ENCODE measurements at places on chromosomes 7 and 10. TPM values are rescaled to one million over a fixed set of nuclear protein-coding genes. Genes with fewer than 3 reads are reported as not detected.

- DNase-seq = no peak
These were observed 284.2 kb downstream of the MTERF1 start for GRCh38 chr7:91596287-91596686.

- DNase-seq = peak; percentile 33
These were observed 23.6 kb downstream of the TSPAN15 start for GRCh38 chr10:69474742-69475432.

- DNase-seq = peak; percentile 82
These were observed 1154.8 kb downstream of the GATA3 start for GRCh38 chr10:9209105-9209798.

GRCh38 chr7:137074391-137075030 lies 206.1 kb downstream of the CHRM2 start:
- no peak for DNase-seq

GRCh38 chr10:33094263-33095051 lies 136.4 kb upstream of the ITGB1 start:
- DNase-seq = no peak

- no peak for DNase-seq
These were observed 419.0 kb upstream of the GALNT17 start for GRCh38 chr7:70712942-70713341.

DNA sequence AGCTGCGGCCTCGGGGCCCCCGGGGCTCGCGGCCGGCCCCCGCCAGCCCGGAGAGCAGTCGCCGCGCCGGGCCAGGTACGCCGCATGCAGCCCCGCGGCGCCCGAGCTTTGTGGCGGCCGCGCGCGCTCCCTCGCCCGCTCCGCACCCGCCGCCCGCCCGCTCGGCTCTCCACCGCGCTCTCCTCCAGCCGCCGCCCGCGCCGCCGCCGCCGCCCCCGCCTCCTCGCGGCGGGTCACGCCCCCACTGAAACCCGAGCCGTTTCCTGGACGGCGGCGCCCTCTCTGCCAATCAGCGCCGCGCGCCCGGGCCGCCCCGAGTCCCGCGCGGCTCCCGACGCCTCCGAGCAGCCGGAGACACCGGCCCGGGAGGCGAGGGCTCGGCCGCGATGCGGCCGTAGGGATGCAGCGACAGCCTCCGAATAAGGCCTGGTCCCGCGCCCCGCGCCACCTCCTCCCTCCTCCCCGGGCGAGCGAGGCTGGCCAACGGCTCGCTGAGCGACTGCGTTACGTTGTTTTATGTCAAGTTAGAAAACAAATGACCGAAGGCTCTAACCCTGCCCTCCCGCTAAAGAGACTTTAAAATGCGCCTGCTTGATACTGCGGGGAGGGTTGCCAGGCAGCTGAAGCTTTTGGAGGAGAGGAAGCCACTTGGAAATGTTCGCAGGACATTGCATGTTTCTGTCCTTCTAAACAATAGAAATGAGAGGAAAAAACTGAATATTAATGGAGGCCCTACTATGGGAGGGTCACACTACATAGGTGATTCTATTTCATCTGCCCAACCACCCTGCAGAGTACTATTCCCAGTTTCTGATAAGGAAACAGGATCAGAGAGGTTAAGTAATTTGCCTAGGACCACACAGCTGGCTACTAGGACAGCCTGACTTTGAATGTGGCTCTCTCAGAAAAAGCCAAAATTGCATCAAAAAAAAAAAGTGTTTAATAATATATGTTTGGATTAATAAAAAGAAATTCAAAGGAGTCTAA lies at the start of gene FGFR2:
FGFR2 (minus strand) TSS at position 182 of the 987 bp plus-strand sequence. CDS start 4,627 bp downstream, outside the sequence.
- DNase-seq = peak; percentile 73

- no peak for DNase-seq
These were observed 16.0 kb downstream of the HDAC9 start for GRCh38 chr7:18511351-18512140.

The INMT gene
- not detected for total RNA-seq

DNA sequence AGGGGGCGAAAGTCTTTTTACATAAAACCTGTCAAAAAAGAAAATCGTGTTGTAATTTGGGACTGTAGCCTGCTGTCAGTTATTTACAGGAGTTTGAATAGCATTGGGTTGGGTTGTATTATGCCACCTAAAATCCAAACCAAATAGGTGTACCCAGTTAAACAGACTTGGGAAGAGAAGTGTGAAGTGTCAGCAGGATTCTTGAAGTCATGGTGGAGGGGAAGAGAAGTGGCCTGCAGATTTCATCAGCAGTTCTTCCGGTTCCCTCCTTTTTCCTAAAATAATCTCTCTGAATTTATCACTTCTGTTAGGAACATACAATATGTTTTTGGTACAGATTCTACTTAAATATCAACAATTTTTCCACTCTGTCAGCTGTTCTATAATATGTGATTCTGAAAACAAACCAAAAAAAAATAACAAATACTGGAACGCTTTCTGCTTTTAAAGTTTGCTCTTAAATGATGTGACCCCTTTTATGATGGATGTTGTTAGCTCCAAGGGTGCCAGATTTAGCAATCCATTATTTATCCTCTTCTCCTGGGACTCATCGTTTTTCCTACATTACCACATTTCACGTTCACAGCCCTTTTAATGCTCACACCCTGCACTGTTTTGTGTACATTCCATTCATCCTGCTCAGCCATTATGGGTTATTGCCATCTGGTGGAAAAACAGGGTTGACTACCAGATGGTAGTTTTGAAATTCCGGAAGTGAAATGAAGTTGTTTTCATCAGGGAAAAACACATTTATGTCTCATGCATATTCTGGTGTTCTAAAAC lies 18.7 kb upstream of the ARHGAP12 start:
- DNase-seq = peak; percentile 83

The UCMA gene
- total RNA-seq = not detected

The LRRC61 gene
- 0.39 TPM for total RNA-seq

GRCh38 chr10:132158122-132158741 lies 28.5 kb upstream of the DPYSL4 start:
- DNase-seq = no peak

- no peak for DNase-seq
These were observed 103.0 kb downstream of the CNOT4 start for GRCh38 chr7:135406918-135407317.

- peak; percentile 63 for DNase-seq
These were observed 208.1 kb upstream of the TCF7L2 start for GRCh38 chr10:112741830-112742402.

The FLNC gene
- total RNA-seq = 81.8 TPM

GRCh38 chr7:154905146-154905545 lies 97.8 kb downstream of the PAXIP1 start:
- no peak for DNase-seq

- DNase-seq = no peak
These were observed 8.8 kb downstream of the PHYH start for GRCh38 chr10:13291061-13291460.

GRCh38 chr7:16619979-16620408 lies 25.6 kb downstream of the ANKMY2 start:
- DNase-seq = no peak

DNA sequence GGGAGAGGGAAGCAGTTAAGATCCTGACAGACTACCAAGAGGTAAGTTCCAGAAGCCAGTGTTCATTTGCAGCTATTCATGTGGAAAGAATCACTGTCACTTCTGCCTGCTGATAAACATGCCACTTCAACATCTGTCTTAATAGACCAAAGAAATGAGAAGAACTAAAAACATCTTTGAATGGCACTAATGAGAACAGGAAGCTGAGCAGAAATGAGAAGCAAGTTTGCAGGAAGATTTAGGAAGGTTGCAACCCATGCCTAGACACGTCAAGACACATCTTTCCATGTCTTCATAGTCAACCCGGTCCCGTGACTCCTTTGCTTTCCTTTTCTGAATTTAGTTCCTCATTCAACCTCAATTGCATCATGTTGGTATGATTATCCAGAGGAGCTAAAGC lies 180.0 kb downstream of the PDE1C start:
- no peak for DNase-seq

DNA sequence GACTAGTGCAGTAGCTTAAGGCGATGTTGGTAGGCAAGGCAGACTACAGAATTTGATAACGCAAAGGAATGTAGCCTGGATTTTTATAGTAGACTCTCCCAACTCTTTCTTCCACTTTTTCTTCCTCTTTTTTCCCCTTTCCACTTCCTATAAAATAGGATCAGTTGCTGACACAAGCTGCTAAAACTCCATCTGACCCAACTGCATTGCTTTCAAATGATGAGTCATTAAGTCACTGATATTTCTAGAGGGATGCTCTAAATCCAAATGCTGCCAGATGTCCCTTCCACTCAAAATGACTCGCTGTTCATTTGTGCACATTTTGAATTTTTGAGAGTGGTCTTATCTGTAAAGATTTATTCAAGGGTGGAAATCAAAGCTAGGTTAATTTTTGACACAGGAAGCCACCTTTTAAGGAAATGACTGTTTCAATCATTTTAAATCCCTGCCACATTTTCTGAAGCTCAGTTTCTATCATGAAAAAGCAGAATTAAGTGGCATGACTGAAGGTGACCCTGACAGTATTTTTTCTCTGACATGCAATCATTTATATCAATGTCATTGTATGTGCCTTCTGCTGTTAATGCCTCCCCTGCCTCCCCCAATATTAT lies 25.8 kb upstream of the SFMBT2 start:
- no peak for DNase-seq

The HTR7 gene
- 0.22 TPM for total RNA-seq

DNA sequence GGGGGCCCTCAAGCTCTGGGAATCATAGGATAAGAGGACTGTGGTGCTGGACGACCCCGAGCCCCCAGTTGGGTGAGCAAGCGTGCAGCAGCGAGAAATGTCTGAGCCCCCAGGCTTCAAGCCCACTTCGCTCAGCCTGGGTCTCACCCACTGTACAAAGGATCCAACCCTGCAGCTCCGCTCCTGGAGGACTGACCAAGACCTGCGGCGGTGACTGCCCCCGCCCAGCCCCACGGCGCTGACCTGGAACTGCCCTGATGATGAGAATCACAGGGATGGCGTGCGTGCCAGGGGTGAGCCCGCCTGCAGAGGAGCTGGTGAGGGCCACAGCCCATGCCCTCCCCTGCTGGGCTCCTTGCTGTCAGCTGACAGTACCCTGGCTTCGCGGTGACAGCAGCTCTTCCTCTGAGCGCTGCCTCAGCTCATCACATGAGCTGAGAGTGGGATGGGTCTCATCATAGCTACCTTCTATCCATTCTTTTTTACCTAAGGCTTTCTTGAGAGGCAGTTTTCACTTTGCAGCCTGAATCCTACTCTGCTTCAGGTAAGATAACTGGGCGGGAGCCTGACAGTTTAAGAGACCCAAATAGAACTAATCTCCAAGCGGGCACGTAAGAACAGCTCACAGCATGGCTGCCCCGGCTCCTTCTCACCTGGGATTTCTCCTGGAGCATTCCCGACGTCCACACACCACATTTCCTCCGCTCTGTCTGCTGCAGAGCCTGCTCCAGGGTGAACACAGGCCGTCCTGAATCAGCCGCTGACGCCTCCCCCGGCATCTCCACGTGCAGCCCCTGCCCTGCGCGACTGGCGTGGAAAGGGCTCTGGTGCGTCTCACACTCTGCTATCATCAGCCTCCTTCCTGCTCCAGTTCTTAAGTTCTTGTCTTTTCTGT lies 329.9 kb downstream of the PTPRN2 start:
- DNase-seq = no peak

GRCh38 chr7:27868131-27868550 lies 128.2 kb downstream of the TAX1BP1 start:
- DNase-seq = no peak

DNA sequence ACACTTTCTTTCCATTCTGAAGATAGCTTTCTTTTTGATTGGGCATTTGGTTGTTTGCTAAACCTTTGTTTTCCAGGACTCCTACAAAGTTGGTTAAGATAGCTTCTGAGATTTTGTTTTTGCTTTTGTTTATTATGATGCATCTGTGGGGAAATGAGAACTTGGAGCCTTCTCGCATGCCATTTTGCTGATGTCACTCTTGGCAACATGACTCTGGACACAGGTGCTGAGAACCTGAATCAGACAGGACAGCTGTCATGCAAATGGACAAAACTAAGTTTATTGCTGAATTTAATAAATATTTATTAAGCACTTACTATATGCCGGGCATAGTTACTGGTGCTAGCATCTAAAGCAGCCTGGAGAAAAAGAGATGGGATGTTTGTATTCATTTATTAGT lies 274.1 kb downstream of the ZEB1 start:
- no peak for DNase-seq

The PRPF18 gene
- total RNA-seq = 21.0 TPM

DNA sequence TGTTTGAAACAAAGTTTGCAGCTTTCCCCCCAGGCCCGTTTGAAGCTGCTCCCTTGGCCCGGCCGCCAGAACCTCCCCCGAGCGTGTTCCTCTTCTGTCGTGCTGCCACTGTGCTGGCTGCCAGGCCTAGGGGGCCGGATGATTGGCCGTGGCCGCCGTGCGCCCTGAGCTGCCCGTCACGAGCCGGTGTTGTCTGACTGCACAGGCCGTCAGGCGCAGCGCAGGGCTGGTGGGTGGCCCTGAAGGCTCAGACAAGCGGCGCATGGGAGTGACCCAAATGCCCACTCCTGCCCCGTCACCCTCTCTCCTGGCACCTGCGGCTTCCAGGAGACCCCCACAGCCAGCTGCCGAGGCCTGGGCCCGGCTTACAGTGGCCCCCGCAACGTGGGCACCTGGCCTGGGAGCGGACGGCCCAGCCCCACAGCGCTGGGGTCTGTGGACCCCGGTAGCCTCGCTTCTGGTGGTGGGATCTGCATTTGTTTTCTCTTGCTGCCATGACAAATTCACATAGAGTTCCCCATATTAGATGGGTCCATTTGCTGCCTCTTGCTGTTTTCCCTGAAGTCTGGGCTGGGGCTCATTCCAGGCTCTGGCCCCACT lies 13.1 kb downstream of the JAKMIP3 start:
- no peak for DNase-seq

- no peak for DNase-seq
These were observed 47.8 kb upstream of the JAZF1 start for GRCh38 chr7:28228396-28228795.

The IQUB gene
- total RNA-seq = not detected

DNA sequence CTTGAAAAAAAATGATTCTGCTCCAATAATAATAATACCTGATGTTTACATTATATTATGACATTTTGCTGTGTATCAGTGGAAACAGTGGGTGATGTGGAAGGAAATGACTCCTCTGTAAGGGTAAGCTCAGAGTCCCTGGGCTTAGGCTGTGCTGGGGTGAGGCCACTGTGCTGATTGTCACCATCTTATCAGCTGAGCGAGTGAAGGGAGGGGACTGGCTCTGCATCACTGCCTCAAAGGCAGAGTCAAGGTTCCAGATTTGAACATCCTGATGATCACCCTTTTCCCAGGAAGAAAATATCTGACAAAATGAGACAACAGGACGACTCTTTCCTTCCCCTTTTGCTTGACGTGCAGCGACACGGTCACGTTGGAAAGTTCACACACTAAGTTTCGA lies 24.0 kb upstream of the HABP2 start:
- no peak for DNase-seq

Data from endothelial cell of umbilical vein (primary cell).